ENCODE measurements at places on chromosomes 3 and 15.
A peak's percentile ranks its signal among the peaks of the same experiment; 100 is the strongest.

- DNase-seq, result no peak
Observed at GRCh38 chr3:31721676-31722075, 189.0 kb downstream of the STT3B start.

DNA sequence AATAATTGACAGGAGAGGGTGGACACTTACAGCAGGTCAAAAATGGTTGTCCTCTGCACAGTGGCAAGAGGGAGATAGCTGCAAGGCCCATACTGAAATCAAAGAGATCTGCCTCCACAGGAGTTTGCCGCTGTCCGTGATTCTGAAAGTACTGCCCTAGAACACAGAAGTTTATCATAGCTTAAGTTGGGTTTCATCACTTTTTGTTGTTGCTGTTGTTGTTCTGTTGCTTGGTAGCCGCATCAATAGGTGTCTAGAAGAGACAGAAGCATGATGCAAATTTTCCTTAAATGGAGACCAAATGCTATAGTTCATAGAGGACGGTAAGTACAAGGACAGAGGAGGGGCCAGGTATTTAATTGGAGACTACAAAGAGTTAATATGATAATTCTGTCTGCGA, 120.0 kb upstream of the MRPL3 start:
- no peak for DNase-seq

DNA sequence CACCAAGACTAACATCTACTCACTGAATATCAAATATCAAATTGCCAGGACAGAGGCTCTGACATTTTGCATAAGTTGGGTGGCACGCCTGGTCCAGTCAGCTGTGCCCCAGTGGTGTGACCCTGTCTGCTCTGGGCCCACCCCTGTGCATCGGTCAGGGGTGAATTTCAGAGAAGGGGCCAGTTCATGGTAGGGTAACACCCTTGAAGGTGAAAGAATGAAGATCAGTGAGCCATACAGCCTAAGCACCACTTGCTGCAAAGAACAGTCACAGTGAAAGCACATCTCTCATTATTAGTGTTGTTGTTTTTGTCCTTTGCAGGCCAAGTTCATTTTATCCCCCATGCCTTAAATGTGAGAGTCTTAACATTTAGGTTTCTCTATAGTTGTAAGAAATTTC, 86.8 kb downstream of the MYRIP start:
- DNase-seq, result no peak

DNA sequence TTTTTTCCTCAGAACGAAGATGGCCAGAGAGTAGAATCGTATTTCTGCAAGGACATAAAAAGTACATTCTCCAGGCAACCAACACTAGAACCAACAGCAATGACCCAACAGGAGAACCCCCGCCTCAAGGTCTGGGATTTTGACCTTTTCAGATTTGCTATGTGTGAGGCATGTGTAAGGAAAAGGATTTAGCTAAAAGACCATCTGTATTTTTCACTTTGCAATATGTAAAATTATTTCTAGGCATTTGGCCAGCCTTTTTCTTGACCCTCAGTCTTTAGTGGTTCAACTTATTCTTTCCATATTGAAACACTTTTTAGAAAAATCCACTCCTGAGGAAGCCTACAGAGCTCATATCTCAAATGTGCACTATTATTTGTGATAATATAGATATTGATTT, 219.2 kb upstream of the GOLGA6L4 start:
- no peak for DNase-seq

- peak; percentile 65 for DNase-seq
Observed at GRCh38 chr15:88623061-88623460, 1.9 kb downstream of the AEN start.

- DNase-seq, result no peak
Observed at GRCh38 chr3:132464066-132464465, 46.8 kb downstream of the DNAJC13 start.

DNA sequence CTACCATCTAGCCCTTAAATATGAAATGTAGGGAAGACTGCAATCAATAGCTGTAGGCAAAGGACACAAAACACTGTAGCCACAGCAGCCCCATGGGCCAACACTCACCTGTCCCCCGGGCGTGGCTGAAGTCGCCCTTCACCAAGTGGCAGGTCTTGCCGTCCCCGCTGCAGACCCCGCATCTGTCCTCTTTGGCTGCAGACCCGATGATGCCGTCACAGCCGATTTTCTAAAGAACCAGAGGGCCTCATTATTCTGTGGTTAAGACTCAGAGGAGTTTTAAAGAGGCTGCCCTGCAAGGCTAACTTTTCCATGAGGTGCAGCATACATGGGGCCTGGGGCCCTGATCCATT, 245.6 kb downstream of the ADAMTS17 start:
- no peak for DNase-seq

- no peak for DNase-seq
Observed at GRCh38 chr3:112333381-112334317, 693 bp downstream of the CD200 start.

- DNase-seq, result no peak
Observed at GRCh38 chr3:184949251-184949965, 137.4 kb downstream of the VPS8 start.

DNA sequence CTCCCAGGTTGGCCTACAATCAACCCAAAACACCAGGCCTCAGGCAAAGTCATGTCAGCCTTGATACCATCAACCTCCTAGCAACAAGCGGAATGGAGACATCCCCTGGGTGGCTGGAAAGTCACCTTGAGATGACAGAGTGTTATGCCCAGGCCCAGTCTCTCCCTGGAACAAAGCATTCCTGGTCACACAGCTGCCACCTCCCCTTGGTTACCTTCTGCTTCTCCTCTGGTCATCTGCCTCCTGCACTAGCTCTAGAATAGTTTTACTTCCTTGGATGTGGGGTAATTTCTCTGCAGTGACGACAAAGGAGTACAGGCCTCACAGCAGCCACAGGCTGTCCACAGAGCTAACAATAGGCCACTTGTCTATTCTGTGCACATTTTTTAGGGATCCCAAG, 114.9 kb downstream of the RFTN1 start:
- DNase-seq, result no peak

GRCh38 chr3:173140986-173141385, at the start of gene SPATA16:
SPATA16 (minus strand) TSS chr3:173141235; CDS start chr3:173117731, 23,504 bp downstream.
- DNase-seq, result no peak

GRCh38 chr3:99356696-99357095, 281.7 kb upstream of the COL8A1 start:
- no peak for DNase-seq

DNA sequence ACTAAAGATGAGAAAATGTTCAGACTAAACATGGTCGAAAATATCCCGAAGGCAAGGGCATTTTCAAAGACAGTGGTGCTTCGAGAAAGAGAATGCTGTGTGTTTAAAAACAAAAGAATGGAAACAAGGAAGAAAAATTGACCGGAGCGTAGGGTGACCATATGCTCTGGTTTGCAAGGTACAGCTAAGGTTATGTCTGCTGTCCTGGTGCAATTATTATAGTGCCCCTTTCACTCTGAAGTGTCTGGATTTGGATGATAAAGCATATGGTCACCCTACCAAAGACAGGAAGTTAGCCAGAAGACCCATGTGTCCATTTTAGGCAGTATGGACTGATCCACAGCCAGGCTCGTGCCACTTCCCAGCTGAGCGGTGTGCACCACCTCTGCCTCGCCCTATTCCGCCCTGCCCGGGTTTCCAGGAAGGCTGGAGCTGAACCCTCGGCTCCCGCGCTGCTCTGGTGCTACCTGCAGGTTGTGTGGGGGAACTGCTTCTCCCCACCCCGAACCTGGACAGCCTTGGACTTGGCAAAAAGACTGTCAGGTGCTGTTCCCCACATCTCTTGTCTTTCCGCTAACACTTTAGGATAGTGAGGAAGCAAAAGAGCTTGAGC, 25.2 kb downstream of the GOLGA6D start:
- DNase-seq, result no peak

DNA sequence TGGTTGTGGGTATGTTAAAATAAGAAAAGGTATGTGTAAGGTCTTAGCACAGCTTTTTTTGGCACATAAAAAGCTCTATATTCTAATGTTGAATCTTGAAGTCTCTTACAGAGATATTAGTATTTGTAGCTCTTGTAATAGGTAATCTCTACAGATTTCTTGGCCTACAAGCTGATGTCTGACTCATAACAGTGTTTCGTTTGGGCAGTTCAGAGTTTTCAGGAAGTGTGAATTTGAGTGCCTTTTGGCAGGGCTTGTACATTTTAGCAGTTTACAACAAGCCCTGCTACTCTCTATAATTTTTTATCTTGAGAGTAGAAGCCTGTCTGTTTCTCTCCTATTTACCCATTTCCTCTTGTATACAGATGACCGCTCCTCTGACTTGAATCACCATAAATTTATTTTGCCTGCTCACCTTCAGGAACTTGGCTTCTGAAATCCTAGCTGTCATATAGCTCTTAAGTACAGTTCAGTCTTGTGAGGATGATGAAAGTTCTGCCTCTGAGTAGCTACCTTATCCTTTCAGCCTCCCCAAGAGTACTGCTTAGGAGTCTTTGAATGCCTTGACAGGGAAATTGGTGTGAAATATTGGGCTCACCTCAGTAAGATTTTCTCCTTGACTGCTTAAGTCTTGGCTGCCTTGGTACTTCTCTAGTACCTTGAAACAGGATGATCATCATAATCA, 419.9 kb upstream of the RARB start:
- DNase-seq, result no peak

DNA sequence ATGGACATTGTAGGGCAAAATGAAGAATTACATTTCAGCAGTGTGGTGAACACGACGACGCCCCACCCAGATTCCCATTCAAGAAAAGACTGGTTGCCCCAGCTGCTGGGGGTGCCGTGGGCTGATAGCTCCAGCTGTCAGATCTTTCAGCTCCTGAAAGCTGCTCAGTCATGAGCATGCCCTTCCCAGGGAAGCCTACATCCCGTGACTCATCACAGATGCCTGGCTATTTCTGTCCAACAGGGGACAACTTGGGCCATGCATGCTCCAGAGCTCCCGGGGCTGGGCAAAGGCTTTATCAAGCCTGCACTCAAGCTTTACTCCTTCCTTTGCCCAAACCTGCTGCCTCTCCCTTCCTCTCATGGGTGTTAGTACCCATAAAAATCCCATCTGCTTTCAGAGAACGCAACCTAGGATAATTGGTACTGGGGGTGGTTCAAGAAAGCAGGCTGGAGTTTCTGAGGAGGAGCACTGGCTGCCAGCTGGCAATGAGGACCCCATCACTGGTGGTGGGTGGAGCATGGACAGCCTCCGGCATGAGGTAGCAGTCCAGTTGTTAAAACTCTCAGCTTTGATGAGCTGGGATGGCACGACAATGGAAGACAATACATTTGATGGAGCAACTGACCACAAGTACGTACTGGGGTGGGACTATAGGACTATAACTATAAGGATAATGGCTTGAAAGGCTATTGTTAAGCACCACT, 16.4 kb upstream of the ST8SIA2 start:
- DNase-seq, result no peak

DNA sequence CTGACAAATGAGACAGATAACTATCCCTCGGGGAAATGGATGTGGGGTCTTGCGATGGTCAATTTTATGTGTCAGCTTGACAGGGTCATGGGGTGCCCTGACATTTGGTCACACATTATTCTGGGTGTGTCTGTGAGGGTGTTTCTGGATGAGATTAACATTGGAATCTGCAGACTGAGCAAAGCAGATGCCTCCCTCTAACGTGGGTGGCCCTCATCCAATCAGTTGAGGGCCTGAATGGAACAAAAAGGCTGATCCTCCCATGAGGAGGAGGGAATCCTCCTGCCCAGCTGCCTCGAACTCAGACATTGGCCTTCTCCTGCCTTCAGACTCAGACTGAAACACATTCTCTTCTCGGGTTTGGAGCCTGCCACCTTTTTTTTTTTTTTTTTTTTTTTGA, 69.0 kb downstream of the MINAR1 start:
- no peak for DNase-seq

GRCh38 chr3:60291115-60291514, 960.1 kb downstream of the FHIT start:
- no peak for DNase-seq

- no peak for DNase-seq
Observed at GRCh38 chr15:37014566-37014965, 85.8 kb downstream of the MEIS2 start.

- peak; percentile 10 for DNase-seq
Observed at GRCh38 chr15:90062023-90062442, 40.2 kb downstream of the IDH2 start.

- peak; percentile 3 for DNase-seq
Observed at GRCh38 chr3:114706591-114707232, 412.9 kb downstream of the TIGIT start.

- DNase-seq, result no peak
Observed at GRCh38 chr15:38153781-38154180, 98.9 kb upstream of the SPRED1 start.

DNA sequence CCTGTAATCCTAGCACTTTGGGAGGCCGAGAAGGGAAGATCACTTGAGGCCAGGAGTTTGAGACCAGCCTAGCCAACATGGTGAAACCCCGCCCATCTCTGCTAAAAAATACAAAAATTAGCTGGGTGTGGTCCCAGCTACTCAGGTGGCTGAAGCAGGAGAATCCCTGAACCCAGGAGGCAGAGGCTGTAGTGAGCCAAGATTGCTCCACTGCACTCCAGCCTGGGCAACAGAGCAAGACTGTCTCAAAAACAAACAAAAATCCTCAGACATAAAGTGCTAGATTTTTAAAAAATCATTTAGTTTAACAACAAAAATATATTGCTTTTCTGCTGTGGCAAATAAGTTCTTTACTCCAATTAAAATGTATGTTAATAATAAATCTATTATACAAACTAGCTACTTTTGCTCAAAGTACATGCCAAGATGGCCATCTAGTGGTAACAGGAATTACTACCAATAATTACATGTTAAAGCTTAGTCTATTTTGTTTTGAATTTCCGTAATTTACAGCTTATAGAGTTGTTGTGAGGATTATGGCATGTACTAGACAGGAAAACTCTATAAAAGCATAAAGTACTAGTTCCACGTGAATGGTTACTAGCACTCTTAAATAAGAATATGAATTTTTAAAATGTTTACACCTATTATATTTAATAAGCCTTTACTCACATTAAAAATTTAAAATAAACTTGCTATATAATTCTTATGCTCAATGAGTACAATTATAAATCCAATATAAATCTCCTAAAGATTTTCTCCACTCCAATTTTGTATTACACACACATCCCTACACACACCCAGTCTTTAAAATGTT, 39.0 kb downstream of the GABPB1 start:
- DNase-seq, result no peak

DNA sequence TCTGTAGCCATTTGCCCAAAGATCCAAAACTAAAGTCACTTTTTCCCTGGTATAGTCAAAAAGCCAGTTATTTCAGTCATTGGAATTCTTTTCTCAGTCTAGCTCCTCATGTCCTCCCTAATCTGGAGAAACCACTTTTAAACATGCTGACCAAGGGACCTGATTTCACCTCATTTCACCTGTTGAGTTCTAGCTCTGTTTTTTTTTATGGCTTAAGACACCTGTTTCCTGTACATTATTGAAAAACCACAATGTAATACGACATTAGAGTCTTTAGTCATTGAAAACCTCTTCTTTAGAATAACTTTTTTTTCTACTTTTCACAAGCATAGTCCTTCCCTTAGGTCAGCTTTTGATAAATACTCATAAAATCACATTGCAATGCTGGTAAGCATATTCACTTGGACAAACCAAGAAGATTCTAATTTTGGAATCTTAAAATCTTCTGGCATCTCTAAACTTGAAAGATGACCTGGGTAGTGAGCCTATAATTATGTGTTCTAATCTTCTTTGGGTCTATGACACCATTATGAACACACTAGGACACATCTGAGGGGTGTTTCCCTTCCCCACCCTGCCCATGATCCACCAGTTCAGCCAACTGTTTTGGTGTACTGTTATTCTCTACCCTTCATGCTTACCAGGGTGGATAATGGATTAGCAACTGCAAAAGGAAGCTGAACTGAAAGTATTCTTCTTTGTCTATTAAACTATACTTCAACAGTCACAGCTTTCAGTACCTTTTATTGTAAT, 103.5 kb upstream of the FXR1 start:
- DNase-seq, result no peak
